ENCODE measurements at places on chromosomes 2 and 18.

DNA sequence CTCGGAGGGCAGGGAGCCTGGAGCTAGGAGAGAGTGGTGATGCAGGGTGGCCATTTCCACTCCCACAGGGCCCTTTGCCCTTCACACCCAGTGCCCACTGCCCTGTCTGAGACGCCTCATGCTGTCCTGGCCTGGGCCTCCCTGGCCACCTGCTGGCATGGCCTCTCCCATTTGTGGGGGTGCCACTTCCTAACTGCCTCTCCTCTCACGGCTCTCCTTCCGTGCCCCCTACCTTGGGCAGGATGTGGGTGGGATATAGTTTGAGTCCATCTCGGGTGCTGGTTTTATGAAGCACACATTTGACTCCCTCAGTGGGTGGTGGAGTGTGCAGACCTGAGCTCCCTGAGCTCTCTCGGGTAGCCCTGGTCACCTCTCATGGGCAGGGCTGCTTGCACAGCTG, 46.0 kb downstream of the DGKD start:
- no peak for DNase-seq

DNA sequence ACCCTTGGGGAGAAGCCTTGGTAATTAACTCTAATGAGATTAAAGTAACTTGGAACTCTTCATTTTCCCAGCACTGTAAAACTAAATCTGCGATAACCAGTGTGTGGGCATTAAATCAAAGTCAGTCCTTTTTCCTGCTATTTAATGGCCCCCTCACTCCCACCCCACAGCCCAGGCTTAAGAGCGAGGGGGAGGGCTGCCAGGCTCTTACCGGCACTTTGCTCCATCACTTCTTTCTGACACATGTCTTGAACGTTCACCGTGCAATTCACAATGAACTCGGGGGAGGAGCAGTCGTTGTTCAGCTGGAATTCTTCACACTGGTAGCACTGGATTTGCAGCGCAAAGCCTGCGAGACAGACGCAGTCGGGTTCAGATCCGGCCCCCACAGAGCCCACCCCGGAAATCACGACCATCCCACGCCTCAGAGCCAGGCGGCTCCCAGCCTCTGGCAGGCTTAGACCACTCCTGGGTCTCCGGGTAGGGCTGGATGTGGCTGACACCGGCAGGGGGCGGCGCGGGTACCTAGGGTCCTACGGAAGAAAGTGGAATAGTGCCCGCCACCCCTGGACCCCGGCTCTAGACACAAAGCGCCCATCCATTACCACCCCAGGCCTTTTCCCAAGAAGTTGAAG, 1.7 kb downstream of the LYPD1 start:
- DNase-seq = no peak

DNA sequence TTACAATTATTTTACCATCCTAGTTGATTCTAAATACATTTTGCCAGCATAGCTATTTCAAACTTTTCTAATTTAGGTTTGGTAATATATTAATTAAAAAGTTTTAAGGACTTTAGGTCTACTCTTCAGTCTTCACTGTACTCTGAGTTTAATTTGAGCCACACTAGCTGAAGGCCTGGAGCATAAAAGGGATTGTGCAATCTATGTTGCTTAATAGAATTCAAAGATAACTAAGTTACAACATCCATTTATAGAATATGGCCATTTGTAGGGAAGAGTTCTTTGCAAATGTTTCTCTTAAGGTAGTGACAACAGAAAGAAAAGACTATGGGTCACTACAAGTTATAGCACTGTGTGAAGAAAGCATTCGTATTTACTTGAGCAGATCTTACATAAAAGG, 702.2 kb upstream of the NRXN1 start:
- no peak for DNase-seq

DNA sequence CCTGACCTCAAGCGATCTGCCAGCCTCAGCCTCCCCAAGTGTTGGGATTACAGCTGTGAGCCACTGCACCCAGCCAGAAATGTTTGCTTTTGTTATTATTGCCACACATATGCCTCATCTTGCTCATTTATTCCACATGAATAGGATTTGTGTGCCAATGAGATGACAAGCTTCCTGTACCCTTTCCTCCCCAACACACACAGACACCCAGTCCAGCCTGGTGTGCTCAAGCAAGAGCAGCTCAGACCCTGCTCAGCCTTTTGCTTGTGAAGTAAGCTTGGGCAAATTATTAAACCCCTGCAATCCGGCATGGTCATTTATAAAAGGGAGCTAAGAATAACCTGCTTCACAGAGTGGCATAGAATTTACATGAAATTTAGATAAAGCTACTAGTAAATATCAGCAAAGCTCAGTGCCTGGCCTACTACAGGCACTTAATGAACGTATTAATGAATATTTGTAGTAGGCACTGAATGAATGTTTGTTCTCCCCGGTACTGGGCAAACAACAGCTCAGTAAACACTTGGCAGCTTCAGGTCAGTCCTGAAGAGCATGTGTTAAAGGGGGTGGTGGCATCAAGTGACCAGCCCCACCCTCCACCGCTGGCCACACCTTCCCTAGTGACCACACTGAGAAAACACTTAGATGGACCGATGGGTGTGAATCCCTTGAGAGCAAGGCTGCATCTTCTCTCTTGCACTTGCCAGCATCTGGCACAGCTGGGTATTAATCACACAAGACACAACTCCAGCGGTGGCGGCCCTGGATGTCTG, 280.2 kb downstream of the SRBD1 start:
- DNase-seq = no peak

- DNase-seq = no peak
Observed at GRCh38 chr2:144431998-144432397, 87.9 kb downstream of the ZEB2 start.

- DNase-seq = no peak
Observed at GRCh38 chr2:26612522-26613240, 28.5 kb downstream of the CIB4 start.

- DNase-seq = no peak
Observed at GRCh38 chr2:174776223-174776622, 12.0 kb upstream of the CHRNA1 start.

DNA sequence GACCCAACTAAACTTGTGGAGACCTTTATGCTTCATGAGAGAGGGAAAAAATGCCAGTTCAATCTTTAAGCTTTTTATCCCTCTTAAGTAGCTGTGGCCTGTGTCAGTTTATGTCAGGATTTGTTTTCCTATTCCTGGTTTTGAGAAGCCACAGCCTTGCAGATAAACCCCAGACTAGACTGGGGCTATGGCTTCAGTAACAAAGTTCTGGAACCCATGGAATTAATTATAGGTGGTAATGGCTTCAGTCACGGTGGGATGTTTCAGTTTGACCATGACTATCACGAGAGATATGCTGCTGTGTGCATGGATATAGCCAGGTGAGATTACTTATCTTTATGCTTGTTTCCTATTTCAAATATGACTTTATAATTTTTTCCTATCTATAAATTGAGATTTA, 134.8 kb downstream of the RAPGEF4 start:
- DNase-seq = no peak

- DNase-seq = no peak
Observed at GRCh38 chr2:56148825-56149224, 35.0 kb upstream of the CCDC85A start.

DNA sequence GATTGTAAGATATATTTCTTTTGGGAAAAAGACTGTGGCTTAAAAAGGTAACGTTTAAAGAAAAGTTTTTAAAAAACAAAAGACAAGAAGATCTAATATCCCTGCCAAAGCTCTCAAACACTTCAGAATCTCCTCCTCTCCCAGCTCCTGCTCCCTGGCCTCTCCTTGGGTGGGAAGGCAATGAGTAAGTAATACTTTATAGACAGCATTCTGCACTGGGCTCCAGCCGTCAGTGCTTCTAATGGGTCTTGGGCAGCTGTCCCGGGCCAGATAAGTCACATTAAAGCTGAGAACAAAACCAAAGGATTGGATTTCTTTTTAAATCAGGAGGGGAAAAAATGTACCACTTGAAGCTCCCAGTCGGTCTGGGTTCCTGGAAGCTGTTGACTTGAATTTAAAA, 133.7 kb downstream of the ALPK2 start:
- no peak for DNase-seq

- DNase-seq = no peak
Observed at GRCh38 chr2:175709248-175709647, 292.8 kb downstream of the LNPK start.

GRCh38 chr2:195756218-195756942, 99.4 kb downstream of the SLC39A10 start:
- DNase-seq = no peak

DNA sequence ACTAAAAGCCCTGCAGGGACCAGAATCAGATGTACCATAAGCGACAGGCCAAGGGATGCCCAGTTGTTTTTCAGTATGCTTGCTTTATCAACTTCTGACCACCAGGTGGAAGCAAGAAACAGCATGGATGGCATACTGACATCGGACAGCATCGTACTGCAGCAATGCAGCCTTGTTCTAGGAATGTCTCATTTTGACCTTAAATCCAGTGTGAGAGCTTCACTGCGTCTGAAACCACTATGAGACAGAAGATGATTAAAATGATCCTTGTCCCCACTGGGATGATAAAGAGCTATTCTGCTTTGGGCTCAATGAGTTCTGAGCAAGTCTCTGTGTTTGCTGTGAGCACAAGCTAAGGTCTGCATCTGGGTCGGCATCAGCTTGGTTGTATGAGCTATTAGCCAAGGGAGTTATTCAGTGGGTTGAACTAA, 54.3 kb downstream of the CDK15 start:
- no peak for DNase-seq

- no peak for DNase-seq
Observed at GRCh38 chr2:69213201-69213600, 173.8 kb downstream of the GFPT1 start.

- no peak for DNase-seq
Observed at GRCh38 chr2:241351640-241352031, 4.4 kb upstream of the FARP2 start.

- DNase-seq = no peak
Observed at GRCh38 chr2:43052944-43053306, 173.5 kb downstream of the ZFP36L2 start.

DNA sequence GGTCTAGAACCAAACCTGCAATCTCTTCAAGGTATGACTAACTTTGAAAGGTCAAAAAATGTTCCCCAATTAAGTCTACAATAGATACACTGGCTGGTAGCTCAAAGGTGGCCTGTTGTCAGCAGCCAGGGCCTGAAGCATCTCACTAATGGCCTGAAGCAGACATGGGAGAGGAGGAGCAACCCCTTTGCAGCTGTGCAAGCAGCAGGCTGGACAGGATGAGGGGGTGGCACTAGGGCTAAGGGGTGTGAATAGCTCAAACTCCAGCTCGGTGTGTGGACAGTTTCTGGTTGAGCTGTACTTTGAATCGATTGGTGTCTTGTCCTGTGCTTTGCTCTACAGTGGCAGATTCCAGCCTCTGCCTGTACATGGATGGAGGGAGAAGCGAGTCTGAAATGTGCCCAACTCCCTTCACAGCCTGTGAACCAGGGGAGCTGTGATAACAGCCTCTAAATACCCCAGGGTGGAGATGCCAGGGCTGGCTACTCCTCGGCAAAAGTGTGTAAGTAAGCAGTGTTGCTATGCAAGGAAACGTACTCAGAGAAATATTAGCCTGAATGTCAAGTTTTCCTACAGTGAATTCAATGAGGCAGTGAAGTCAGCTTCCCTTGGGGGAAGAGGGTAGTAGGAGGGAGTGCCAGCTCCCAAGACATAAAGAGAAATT, 34.7 kb upstream of the DTNB start:
- no peak for DNase-seq

GRCh38 chr18:36558234-36558633, 260.7 kb downstream of the FHOD3 start:
- DNase-seq = no peak

DNA sequence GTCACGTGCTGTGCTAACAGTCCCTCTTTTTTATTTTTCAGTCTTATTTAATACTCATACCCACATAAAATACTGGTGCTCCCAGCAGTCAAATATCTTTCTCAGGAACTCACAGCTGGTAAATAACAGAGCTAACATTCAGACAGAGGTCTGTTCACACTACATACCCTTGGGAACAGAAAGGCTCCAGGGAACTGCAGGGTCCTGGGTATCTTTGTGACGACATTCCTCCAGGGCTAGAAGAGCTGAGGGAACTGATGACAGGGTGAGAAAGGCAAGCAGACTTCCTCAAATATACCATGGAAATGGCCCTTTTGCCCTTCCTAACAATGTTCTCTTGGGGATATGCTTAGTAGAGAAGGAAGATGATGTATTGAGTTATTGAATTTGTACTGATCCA, 19.3 kb downstream of the PDE6D start:
- DNase-seq = no peak

- no peak for DNase-seq
Observed at GRCh38 chr2:134361648-134362047, 107.8 kb downstream of the MGAT5 start.

GRCh38 chr2:24722141-24722790, 70.9 kb downstream of the PTRHD1 start:
- no peak for DNase-seq

GRCh38 chr2:1922402-1923025, 178.2 kb upstream of the PXDN start:
- no peak for DNase-seq

- no peak for DNase-seq
Observed at GRCh38 chr2:171404719-171405118, 29.1 kb downstream of the METTL8 start.

DNA sequence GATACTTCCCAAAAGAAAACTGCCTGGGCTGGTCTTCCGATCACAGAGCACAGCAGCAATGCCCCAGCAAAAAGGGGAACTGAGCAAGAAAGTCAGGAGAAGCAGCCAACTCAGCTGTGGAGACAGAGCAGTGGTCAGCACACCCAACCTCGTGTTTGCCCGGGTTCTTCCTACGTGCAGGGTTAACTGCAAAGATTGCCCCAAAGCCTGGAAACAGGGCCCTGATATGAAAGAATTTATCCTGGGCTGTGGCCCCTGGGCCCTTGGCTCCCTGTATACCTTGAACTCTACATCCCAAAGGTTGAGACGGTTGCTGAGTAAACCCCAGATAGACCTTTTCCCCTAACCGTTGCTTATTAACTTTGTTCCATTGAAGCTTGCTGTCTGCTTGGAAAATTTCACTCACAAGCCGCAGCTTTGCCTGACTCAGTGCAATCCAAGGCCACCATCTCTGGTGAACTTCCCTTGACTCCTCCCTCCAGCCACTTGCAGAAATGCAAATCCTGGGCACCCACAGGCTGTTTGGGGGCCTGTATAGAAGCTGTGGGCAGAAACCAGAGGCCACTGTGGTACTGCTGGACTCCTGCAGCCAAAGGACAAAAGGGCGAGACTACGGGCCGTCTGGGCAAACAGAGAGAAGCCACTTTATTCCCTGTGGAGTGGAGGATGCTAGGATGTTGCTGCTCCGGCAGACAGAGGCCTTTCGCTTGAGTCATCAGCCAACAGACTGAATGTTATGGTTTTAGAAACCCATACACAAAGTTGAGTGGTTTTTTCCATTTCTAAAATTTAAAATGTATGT, 18.2 kb downstream of the NRP2 start:
- DNase-seq = no peak

- DNase-seq = no peak
Observed at GRCh38 chr2:233832869-233833311, 21.4 kb downstream of the HJURP start.

- DNase-seq = no peak
Observed at GRCh38 chr2:176189681-176190641, 1.5 kb downstream of the HOXD1 start.

- no peak for DNase-seq
Observed at GRCh38 chr18:37218022-37218590, 347.5 kb downstream of the CELF4 start.

GRCh38 chr2:45856391-45857274, 205.2 kb downstream of the PRKCE start:
- no peak for DNase-seq

GRCh38 chr2:62947403-62947802, 103.2 kb upstream of the OTX1 start:
- DNase-seq = no peak

GRCh38 chr2:47249157-47249900, 94.2 kb upstream of the STPG4 start:
- DNase-seq = no peak

Measured in cortex of kidney (tissue), 1 donor.